ENCODE measurements at places on chromosomes 6 and 20.

- DNase-seq = no peak
Measured at GRCh38 chr6:41315943-41316620, 19.3 kb upstream of the NCR2 start.

DNA sequence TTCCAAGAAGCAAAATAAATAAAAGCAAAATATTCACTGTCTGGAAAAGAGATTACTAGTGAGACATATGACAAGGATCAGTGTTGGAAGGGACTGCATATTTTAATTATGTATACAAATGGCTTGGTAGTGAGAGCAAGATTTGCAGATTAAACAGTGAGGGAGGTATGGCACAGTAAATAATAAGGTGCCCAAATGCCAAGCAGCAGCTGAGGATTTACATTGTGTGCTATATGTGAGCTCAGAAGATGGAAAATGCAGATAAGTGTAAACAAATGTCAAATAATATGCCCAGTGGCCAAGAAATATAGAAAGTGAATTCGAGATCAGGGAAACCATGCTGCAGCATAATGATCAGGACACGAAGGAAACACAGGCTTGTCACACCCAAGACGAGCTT is 173.8 kb upstream of the NRSN1 start:
- no peak for DNase-seq

DNA sequence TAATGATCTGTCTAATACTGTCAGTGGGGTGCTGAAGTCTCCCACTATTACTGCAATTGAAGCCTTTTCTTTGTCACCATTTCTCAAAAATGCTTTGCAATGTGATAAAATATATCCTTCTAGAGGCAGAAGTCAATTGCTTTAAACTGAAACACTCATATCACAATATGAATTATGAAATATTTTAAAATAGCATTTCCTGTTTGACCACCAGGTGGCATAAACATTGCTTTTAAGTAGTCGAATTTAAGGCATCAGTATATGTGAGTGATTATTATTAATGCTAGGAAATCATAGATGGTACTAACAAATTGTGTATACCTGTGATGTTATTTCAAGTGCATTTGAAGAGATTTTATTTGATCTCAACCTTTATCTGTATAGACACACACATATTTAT is 87.5 kb downstream of the MEI4 start:
- no peak for DNase-seq

DNA sequence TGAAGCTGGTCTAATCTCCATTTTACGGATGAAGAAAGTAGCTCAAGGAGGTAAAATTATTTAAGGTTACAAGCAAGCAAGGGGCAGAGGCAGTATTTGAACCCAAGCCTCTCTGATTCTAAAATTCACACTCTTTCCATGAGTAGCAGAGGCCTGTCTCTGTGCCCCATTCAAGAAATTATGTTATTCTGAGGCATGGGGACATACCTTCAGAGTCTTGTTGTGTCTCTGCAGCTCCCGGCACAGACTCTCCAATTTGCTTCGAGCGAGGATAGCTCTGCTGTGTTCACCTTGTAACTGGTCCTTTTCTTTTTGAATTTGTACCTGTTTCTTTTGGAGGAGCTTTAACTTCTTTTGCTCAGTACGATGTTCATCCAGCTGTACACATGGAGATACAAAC is 21.5 kb downstream of the TXLNB start:
- no peak for DNase-seq

DNA sequence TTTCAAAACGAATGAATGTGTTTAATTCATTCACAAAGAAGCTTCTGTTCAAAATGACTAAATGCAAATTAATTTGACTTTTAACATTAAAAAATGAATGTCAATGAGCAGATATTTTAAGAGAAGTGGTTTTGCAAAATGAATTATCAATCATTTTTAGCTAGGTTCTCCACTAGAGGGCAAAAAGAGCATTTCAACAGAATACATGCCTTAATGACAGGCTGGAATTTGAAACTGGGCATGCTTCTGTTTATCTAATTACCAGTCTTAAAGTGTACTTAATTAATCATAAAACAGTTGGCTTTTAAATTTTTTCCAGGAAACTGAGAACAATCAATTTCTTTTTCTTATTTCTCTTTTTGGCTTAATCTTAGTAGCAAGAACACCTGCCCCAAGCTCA is 63.8 kb upstream of the TINAG start:
- no peak for DNase-seq

DNA sequence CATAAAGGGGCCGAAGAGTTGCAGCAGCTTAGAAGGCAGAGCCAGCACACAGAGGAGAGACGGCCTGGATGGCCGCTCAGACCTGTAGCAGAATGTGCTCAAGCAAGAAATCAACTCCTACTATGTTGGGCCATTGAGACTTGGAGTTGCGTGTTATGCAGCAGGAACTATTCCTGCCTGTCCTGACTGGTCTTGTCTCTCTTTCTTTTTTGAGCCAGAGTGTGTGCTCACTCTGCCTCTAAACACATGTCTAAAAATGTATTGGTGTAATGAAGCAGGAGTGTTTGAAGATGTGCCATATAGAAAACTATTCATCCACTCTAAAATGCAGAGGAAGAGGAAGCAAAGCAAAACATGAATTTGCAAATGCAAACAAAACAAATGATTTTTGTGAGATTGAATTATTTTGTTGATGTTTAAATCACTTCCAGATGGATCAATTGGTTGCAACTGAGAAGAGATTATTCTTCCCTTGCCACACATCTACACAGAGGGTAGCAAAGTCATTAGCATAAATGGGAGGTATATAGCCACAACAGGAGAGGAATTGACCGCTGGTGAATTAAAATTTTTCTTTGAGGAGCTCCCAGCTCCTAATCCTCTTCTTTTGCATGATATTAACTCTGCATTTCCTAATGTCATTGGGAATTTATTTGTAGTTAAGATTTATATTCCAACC is 20.4 kb upstream of the SYNJ2 start:
- no peak for DNase-seq

DNA sequence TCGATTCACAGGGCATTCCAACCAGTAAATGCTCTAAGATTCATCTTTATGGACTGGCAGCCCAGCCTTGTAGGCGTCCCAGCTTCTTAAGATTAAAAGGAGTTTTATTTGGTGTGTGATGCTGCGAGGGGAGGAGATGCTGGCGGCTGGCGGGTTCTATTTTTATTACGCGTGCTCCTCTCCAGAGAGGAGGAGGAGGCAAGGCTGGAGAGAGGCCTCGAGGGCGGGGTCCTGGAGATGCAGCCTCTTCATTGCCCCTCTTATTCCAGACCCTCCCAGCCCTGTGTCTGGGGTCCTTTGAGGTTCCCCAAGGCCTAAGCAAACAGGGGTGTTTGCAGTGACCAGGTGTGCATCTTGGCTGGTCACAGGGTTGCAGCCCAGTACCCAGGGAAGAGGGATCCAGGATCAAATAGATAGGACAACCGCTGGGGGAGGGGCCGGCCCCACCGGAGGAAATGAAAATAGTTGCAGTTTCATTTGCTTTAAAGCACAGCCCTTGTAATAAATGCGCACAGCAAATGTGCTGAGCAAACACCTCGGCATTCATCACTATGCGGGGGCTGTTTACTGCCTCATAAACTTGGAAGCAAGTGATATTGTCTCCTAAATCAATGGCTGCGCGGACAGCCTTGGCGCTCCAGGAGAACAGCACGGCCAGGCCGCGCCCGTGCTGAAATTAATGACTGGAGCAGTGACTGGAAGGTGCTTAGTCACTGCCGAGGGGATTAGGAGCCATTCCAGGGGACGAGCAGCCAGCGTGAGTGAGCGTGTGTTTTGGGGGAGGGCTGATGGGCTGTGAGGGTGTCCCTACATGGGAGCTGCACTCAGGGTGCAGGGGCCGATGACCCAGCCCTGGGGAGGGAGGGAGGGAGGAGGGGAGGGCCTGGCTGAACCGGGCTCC is 83.0 kb downstream of the TMEM242 start:
- DNase-seq = no peak

GRCh38 chr20:59004763-59005522 is 2.1 kb downstream of the CTSZ start:
- no peak for DNase-seq

DNA sequence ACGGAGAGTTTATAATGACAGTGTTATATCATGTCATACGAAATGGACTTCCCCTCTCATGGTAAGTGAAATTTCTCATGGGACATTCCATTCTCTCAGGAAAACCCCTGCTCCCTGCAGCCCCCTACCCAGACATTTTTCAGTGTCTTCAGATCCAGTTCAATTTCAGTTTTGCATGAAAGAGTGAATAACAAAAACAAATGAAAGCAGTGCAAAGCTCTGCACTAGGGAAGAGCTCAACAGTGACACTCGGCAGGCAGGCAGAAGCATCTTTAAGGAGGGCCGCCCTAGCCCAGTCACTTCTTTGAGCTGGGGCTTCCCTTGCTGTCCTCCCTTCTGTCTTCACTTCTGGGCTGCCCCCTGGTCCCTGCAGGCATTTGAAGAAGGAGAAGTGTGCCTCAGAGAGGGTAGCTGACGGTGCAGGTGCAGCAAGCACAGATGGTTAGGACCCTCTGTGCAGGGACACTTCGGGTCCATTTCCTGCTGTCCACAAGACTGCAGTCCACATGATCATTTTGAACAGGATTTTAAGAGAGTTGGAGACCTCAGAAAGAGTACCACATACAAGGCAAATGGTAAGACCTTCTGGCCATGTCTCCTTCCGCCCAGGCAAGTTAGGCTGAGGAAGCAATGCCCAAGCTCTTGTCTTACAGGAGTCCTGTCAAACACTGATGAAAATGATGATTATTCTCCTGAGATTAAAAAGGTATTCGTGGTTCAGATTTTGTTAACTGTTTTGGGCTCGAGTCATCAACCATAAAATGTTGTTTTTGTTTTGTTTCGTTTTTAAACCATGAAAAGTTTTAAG is 5.4 kb upstream of the DUSP22 start:
- no peak for DNase-seq

- no peak for DNase-seq
Measured at GRCh38 chr6:11140056-11140455, 28.5 kb upstream of the ERVFRD-1 start.

DNA sequence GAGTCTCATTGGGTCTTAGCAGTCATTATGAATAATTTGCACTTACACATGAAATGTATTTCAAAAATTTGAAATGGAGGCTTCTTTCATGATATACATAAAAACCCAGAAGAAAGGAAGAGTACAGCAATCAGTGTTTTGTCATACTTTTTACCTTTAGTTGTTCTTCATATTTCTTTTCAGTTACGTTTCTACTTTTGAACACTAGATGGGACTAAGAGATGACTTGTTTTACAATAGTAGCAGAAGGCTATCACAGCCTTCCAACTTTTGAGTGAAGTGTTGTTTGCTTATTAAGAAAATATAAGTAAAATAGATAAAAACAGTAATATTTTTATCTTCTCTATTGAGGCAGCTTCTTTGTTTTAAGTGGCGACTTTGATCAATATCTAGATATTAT is 58.1 kb downstream of the L3MBTL3 start:
- no peak for DNase-seq

DNA sequence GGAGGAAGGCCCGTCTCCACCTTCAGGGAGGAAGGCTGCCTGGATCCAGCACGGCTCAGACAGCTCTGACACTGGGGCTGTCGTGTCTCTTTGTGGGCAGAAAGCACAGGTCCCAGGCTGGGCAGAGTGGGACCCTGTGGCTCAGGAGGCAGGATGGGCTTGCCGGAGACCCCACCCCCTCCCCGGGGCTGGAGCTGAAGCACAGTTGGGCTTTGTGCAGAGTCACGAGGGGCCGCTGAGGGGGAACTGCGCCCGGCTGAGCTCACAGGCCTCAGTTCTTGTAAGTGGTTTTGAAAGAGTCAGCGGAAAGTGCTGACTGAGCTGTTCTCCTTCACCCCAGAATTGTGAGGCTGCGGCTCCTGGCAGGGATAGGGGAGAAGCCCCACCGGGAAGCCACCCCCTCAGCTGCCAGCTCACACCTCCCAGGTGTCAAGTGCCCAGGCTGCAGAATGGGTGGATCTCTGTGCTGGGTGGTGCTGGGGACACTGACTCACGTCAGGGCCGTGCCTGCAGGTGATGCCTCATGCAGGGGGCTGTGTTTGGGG is 145.5 kb upstream of the RNF24 start:
- DNase-seq = no peak

DNA sequence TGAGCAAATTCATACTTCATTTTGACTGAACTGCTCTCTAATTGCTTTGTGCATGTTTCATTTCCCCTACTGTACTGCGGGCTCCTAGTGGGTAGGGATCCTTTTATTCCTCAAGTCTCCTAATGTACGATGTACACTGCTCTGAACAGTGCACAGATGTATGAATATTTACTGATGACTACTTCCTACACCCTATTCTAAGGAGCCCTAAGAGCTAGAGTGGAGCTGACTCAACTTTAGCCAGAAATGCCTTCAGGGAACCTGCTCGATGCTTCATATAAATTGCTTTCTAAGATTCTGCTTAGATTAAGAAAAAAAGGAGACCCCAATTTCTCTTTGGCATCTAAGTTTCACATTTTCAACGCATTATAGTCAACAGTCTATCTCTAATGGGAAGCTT is 47.6 kb upstream of the SPDEF start:
- DNase-seq = no peak
